Astrocyte (in vitro differentiated cells and primary cell): ENCODE measurements at places on chromosomes 2 and 18. TPM values are rescaled to one million over a fixed set of nuclear protein-coding genes. Genes with fewer than 3 reads are reported as not detected.

The CD28 gene
- not detected in 2 replicates for total RNA-seq

The CYP1B1 gene
- total RNA-seq: 12.9 and 20.8 TPM in 2 replicates

The SCG2 gene
- 5.6 and 6.9 TPM in 2 replicates for total RNA-seq

The UCN gene
- 1.1 and 1.5 TPM in 2 replicates for total RNA-seq

The CNNM4 gene
- 5.8 and 6.8 TPM in 2 replicates for total RNA-seq

The GPAT2 gene
- total RNA-seq: 0.27 TPM in 1 of 2 replicates, not detected in the other

The DPP10 gene
- total RNA-seq: 1.1 and 1.3 TPM in 2 replicates

The ZBTB7C gene
- 1.0 and 1.4 TPM in 2 replicates for total RNA-seq

The PRSS56 gene
- not detected in 2 replicates for total RNA-seq

The ANKRD53 gene
- total RNA-seq: 0.94 and 1.1 TPM in 2 replicates

The ZCCHC2 gene
- total RNA-seq: 14.8 and 16.3 TPM in 2 replicates

The NFATC1 gene
- 10.6 and 11.0 TPM in 2 replicates for total RNA-seq

The SLC19A3 gene
- 0.12 and 0.14 TPM in 2 replicates for total RNA-seq

The MOCOS gene
- 1.4 and 1.9 TPM in 2 replicates for total RNA-seq

The SMYD1 gene
- total RNA-seq: not detected in 2 replicates

The AQP12B gene
- not detected in 2 replicates for total RNA-seq

The ASB18 gene
- total RNA-seq: not detected in 2 replicates

The OSBPL1A gene
- total RNA-seq: 27.7 and 29.6 TPM in 2 replicates

The SPP2 gene
- total RNA-seq: not detected in 2 replicates
